Activated CD8-positive, alpha-beta memory T cell treated with anti-CD3 and anti-CD28 coated beads for 1 hour (primary cell): ENCODE measurements at places on chromosomes 7 and 10.

DNA sequence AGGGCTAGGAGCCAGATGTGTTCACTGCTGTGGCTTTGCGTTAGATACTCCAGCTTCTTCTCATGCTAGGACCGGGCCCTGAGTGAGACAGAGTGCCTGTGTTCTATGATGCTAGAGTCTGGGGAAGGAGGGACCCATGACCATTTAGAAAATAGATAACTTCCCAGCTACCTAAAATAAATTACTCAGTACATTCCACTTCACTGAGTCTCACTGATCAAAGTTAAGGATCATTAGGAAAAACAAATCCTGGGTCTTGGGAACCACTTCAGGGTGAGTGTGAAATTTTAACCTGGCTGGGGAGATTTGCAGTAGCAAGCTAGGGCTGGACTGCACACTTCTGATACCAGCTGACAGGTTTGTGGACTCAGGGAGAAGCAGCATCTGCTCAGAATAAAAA lies 138.1 kb downstream of the EMX2 start:
- no peak for DNase-seq

DNA sequence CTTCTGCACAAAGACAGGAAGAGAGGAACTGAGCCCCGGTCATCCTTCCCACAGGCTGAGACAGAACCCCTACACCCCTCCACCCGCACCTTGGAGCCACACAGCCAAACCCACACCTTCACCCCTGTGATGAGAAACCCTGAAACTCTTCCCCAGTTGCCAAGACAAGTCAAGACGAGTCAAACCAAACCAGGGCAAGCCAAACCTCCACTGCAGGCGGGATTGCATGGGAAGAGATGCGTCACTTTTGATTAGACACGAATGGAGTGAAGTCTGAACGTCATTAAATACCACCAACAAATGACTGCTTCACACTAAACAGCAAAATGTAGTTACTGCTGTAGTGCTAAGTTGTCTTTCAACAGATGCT lies 73.8 kb downstream of the PRPF18 start:
- DNase-seq: no peak

DNA sequence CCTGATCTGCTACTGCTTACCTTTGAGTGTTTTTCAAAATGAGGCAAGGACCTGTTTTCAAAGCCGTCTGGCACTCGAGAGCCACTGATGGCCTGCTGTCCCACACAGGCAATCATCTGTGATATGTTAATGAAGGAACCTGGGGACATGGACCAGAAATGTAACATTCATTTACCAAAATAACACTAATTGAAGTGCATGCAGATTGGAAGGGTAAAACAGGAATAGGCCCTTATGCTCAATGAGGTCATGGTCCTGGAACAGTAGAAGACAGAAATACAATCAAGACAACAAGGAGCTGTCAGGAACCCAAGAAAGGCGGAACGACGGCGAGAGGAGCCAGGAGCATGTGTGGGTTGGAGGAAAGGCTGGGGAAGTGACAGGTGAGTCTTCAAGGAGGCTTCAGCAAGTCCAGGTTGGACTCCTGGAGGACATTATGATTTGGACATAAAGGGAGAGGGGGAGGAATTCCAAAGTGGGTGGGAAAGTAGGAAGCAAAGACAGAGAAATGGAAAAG lies 28.3 kb downstream of the POLR3A start:
- DNase-seq: no peak

- no peak for DNase-seq
Measured at GRCh38 chr7:10429031-10429430, 544.6 kb upstream of the PHF14 start.

DNA sequence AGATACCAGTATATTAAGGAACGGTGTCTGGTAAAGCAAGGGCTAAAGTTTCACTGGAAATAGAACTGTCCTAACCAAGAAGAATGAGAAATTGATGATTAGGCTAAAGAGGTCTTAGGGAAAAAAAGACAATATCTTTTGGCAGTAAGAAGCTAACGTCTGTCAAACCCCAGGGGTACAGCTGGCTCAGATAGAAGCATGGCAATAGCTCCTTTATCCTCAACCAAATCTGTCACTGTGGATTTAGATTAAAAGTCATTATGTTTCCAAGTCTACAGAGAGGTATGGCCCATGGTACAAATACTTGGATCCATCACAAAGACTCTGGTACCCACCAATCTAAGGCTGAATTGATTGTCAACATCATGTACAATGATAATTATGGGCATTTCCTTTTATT lies 8.6 kb upstream of the SLC16A9 start:
- no peak for DNase-seq

GRCh38 chr10:6347391-6347951 lies 144.7 kb downstream of the PFKFB3 start:
- peak; percentile 22 for DNase-seq

- no peak for DNase-seq
Measured at GRCh38 chr10:102965311-102965851, 47.3 kb downstream of the CNNM2 start.
